ENCODE measurements at places on chromosomes 13 and 19.

GRCh38 chr13:54390841-54391240, 1362.2 kb downstream of the OLFM4 start:
- DNase-seq = no peak

- DNase-seq = no peak
These were observed 3.4 kb downstream of the MTRF1 start for GRCh38 chr13:41259875-41260501.

DNA sequence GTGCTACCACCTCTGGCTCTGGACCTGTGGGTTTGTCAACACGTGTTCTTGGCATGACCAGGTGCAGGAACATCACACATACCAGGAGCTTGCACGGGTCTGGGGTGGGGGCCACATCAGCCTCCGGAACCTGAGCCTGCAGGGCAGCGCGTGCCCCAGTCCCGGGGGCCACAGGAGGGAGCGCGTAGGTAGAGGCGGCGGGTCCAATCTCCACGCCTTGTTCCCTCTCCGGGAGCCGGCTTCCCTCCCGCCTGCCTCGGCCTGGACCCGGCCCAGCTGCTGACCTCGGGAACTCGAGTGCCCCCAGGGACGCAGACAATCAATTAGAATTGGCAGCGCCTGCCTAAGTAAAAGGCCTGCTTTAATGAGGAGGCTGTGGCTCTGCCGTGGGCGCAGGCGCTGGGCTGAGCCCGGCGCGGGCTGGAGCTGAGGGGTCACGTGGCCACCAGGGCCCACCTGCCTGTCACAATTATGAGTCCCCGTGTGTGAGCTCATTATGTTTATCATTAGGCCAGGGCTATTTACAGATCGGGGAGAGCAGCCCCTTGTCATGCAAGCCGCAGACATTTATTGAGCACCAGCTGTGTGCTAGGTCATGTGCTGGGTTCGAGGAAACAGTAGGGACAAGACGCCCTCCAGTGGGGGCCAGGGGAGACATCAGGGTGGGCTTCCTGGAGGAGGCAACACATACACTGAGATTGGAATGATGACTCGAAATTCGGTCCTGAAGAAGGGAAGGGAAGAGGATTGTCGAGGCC, 32.2 kb upstream of the TNFAIP8L1 start:
- DNase-seq = peak; percentile 73

GRCh38 chr19:46920362-46920761, 59.6 kb downstream of the ARHGAP35 start:
- no peak for DNase-seq

DNA sequence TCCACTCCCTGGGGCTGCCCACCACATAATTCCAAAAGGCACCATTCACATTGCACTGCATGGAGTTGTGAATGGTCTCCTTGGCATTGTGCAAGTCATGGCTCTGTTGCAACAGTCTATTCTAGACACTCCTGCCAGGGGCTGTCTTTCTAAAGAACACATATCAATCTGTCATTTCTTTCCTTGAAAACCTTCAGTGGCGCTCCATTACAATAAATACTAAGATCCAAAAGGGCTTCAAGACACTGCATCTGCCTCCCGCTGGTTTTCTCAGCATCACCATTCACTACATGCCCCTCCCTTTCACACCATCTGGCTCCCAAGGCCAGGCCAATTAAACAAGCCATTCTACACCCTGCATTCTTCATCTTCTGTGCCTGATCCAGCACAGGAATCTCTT, 32.2 kb upstream of the TM9SF2 start:
- no peak for DNase-seq

GRCh38 chr13:44908712-44909111, 80.6 kb downstream of the NUFIP1 start:
- no peak for DNase-seq

- no peak for DNase-seq
These were observed 702 bp upstream of the EPSTI1 start for GRCh38 chr13:42992764-42993122.

- no peak for DNase-seq
These were observed 316.3 kb downstream of the TBC1D4 start for GRCh38 chr13:75165543-75166230.

DNA sequence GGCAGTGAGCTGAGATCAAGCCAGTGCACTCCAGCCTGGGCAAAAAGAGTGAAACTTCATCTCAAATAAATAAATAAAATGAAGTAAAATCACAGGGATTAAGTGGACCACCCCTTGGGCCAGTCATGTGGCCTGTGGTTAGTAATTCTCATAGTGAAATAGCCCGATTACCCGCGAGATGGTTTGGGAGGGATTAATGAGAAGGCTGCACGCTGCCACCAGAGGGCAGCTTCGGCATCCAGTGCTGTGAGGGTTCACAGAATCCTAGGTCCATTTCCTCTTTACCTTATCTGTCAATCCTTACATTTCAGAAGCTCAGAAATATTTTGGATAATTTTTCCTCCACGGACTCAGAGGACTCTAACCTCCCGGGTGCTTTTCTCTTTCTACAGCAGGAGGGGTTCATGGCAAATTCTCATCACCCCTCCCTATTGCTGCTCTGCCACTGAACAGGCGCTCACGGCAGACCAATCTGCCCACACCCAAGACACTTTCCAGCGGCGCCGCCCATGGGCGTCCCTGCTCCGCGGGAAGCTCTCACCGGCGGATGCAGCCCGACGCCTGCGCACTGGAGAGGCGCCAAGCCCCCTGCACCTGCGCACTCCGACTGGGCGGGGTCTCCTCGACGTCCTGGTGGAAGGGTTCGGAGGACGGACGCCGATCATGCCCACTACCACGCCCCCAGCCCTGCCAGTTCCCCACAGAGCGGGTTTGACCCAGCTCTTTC, 11.0 kb downstream of the ZNF835 start:
- DNase-seq = no peak

- no peak for DNase-seq
These were observed 2.4 kb upstream of the ARGLU1 start for GRCh38 chr13:106570299-106570852.

DNA sequence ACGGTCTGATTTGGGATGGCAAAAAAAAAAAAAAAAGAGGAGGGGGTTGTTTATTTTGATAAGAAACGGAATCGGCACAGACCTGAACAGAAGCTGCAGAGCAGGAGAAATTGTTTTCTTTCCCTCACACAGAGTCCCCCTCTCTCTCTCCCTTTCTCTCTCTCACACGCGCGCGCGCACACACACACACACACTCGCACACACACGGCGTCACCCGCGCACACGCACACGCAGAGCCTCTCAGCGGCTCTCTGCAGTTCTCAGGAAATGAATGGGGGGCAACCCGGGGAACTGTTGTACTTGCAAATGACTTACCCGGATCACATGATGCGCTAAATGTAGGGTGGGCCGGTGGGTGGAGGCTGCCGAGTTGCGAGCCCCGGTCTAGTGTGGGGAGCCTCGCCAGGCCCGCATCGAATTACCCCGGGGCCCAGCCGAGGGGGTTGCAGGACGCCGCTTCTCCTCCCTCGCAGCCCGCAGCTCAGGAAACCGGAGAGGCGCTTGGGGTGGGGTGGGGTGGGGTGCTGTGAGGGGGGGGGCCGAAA, 475 bp downstream of the KLF12 start:
- DNase-seq = peak; percentile 95
